Cardiac muscle cell (in vitro differentiated cells and primary cell): ENCODE measurements at places on chromosomes 2 and 18.
A peak's percentile ranks its signal among the peaks of the same experiment; 100 is the strongest.

- DNase-seq: no peak
Measured at GRCh38 chr2:57893786-57894185, 152.8 kb upstream of the VRK2 start.

GRCh38 chr18:23552505-23552904 is 33.8 kb downstream of the NPC1 start:
- no peak for DNase-seq

DNA sequence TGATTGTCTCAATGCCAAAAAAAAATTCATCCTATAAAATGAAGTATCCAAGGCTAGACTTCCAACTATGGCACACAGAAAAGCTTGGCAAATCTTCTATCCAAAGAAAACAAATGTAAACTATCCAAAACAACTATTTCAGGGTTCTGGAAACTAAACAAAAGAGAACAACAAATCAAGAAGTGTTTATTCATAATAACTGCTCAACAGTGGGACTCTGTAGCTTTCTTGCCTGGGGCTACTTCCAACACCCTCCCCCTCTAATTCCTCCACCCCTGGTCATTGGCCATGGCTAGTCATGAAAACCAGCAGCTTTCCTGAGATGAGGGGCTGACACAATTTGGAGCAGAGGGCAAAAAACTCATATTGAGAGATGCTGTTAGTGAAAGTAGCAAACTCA is 107.0 kb downstream of the EXOC6B start:
- no peak for DNase-seq

- DNase-seq: no peak
Measured at GRCh38 chr18:12065397-12065796, 28.2 kb upstream of the ANKRD62 start.

GRCh38 chr18:68847219-68847837 is 49.4 kb downstream of the CCDC102B start:
- peak; percentile 13 for DNase-seq

DNA sequence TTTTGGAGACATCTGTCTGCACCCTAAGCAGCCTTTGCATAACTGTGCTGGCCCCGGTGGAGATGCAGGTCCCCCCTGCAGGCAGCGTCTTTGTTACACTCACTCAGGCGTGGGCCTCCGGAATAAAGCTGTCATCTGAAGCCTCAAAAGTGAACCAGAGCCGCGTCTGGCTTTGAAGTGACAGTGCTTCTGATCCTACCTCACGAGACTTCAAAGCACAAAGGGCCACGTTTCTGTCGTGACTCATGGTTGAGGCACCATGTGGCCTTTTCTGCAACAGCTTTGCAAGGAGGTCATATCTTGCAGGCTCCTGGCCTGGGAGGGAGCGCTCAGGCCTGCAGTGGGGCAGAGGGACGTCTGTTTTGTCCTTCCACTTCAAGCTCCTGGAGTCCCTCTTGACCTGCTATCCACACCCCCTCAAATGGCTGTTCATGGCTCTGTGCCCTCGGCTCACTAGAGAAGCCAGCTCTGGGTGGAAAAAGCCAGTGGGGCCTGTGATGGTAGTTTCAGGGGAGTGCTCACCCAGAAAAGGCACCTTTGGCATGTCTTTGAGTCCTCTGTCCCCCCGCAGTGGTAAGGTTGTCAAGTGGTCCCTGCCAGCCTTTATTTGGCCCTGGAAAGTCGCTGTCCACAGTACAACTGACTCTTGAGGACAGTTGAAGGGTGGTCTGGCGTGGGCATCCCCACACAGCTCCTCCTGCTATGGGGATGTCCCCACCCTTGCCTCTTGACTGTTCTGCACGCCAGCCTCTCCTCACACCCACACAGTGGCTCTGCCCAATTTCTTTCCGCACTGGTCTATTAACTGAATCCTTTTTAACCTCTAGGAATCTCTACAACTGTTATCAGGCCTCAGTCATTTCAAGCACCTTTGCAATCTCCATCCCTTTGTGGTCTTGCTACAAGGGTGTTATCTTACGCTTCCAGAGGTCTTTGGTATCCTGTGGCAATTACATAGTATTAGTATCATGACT is 19.3 kb downstream of the GPR55 start:
- DNase-seq: peak; percentile 61
